Renal cortical epithelial cell (primary cell): ENCODE measurements at places on chromosomes 5 and 9.
A peak's percentile ranks its signal among the peaks of the same experiment; 100 is the strongest.

- DNase-seq: peak; percentile 60
Observed at GRCh38 chr5:74538206-74538661, 102.3 kb downstream of the ENC1 start.

GRCh38 chr5:122435761-122436160, 123.7 kb downstream of the SNCAIP start:
- no peak for DNase-seq

DNA sequence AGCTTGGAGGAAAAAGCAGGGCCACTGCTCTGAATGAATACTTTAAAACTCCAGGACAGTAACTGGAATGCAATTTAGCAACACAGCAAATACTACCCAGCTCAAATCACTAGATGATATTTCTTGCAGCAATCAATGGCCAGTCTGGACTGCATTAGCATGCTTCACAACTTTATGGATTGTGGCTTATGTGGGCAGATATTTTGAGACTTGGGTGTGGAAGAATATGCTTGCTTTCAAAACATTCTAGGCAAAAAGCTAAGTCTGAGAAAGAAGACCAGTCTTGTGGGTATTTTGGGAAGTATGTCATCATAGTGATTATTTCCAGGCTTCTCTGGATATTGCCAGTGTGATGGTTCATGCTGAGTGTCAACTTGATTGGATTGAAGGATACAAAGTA, 3.1 kb downstream of the RANBP3L start:
- DNase-seq: no peak

GRCh38 chr5:52989025-52989780, at the start of gene ITGA2:
Gene ITGA2, plus strand, starts transcription at chr5:52989352. Its CDS starts 117 bp downstream, at chr5:52989469.
- DNase-seq: peak; percentile 43

- DNase-seq: no peak
Observed at GRCh38 chr5:154223320-154223719, 32.8 kb downstream of the GALNT10 start.

DNA sequence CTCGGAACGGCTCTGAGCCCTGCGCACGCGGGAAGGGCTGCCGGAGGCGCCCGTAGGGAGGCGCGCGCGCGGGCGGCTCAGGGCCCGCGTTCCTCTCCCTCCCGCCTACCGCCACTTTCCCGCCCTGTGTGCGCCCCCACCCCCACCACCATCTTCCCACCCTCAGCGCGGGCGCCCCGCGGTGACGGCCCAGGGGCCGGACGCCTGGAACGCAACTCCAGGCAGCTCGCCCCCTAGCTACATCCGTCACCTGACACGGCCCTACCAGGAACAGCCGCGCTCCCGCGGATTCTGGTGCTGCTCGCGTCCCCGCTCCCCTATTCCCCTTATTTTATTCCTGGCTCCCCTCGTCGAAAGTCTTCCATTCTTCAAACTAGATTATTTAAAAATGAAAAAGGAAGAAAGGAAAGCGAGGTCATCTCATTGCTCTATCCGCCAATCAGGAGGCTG, at the start of gene CDKN2B-AS1:
Gene CDKN2B-AS1 (plus strand): TSS at position 236 of the 450 bp plus-strand sequence.
- peak; percentile 40 for DNase-seq

DNA sequence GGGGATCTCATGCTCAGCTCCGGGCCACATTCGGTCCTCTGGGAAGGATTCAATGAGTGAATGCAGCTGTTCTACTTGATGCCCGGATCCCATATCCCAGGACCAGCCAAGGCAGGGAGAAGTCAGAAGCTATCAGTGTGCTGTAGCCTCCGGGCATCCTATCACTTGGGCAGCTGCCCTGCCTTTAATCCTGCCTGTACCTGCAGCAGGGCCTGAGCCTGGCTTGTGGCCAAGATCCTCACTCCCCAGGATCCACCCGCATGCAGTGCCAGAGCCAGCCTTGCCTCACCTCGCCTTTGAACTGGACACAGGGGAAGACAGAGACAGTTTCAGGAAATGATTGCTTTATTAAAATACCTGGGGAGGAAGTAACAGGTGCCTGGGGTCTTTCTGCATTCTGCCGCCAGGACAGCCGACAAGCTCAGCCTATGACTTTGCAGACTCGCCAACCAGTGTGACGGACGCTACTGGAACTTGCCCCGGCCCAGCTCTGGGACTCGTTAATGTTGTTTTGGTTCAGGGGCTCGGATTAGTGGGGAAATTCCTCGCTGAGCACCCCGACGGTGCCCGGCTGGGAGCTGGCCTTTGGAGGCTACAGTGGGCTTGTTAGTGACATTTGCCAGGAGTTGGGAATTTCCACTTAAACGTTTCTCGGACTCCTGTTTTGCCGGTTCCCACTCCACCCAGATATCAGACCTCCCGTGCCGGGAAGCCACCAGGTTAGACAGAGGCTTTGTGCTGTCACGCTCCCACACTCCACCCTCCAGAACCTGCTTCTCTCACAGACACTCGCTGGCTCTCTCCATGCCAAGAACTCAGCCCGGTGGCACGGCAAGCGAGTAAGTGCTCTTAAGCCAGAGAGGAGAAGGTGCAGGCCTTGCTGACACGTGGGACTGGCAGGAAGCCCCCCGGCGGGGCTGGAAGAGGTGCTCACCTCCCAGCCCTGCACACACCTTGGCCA, 721 bp downstream of the PTGES start:
- no peak for DNase-seq

- DNase-seq: peak; percentile 26
Observed at GRCh38 chr5:145637396-145637795, 197.7 kb downstream of the PRELID2 start.

GRCh38 chr9:72360324-72360723, 4.7 kb downstream of the ZFAND5 start:
- DNase-seq: no peak

- no peak for DNase-seq
Observed at GRCh38 chr5:63931836-63932235, 30.4 kb downstream of the HTR1A start.

GRCh38 chr9:94922098-94922607, 195.7 kb downstream of the AOPEP start:
- peak; percentile 99 for DNase-seq

DNA sequence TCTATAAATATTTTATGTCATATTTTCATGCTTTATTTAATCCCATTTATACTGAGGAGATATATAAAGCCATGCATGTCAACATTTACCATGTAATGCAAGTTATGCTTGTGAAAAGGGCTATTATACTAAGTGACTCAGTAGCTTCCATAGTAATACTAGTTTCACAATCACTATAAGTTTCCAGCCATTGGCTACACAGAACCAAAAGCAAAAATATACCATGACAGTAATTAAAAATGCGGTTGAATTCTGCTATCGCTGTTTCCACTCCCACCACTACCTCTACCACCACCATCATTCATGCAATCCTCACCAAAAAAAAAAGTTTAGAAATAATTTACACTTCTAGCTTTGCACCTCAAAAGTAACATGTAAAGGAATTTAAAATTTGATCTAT, 60.2 kb downstream of the MLLT3 start:
- DNase-seq: no peak

DNA sequence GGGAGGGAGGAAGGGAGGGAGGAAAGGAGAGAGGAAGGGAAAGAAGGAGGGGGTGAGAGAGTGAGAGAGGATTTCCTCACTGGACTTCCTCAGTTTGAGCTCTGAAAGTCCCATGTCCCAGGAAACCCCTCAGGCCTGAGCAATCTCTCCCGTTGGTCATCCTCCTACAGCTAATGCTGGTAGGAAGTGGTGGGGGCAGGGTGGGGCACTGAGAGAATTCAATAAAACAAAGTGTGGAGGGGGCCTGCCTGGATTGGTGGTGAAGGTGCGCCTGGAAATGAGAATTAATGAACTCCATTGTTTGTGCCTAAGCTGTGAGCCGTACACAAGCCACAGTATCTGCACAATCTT, 195.0 kb downstream of the RGS3 start:
- no peak for DNase-seq

DNA sequence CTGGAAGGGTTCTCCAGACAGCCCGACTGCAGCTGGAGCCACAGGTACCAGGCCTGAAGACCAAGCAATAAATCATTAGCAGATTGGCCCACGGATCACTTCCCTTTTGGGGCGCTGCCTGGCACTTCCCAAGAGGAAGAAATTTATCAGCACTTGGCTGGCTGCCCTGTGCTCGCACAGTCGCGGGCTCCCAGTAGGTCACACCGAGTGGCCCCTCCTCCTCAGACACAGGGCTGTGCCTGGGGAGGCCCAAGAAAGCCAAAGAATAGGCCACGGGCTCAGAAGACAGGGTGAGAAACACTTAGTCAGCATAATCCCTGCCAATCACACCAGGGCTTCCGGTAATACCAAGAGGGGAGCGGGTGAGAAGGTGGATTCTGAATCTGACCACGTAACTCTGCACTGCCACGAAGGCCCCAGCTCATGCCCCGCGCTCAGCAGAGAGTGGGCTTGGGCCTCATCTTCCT, 115.7 kb upstream of the MSX2 start:
- peak; percentile 88 for DNase-seq

- DNase-seq: peak; percentile 98
Observed at GRCh38 chr5:172133359-172134029, 54.5 kb downstream of the STK10 start.

DNA sequence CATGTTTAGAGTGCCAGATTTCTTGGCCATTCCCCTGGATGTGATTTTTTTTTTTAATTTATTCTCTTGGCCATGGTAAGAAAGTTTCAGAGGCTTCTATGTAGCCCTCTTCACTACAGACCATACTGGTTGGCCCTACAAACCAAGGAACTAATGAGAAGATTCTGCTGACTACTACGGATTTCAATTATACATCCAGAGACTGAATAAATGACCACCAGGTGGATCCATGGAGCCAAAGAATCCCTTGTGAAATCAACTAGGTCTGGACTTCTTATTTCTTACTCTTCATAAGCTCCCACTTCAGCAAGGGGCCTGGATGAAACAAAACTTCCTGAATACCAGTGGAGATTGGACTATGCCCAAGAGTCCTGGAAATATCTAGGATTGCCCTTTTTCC, 27.6 kb downstream of the ZNF622 start:
- DNase-seq: peak; percentile 26

GRCh38 chr5:100775533-100775855, 127.6 kb downstream of the ST8SIA4 start:
- no peak for DNase-seq

DNA sequence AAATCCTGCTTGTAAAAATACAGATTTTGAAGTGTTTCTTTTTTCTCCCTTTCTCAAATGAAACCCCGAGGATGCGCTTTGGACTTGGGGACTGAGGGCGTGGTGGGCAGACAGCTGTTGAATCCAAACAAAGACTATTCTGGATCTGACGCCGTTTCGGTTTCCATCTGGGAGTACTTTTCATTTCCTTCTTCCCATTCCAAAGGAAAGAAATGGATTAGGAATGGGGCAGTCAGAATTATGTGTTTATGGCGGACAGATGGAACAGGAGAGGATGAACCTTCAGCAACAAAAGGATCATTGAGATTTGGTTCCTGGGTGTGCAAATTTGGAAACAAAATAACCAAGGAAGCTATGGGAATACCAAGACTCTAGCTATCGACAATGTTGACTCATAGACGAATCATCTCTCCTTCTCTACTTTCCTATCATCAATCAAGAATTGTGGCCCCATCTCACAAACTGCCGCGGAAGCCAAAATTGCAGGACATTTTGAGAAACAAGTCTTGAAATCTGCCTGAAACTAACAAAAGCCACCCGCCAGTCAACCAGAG, 300.6 kb downstream of the PARP8 start:
- DNase-seq: no peak

DNA sequence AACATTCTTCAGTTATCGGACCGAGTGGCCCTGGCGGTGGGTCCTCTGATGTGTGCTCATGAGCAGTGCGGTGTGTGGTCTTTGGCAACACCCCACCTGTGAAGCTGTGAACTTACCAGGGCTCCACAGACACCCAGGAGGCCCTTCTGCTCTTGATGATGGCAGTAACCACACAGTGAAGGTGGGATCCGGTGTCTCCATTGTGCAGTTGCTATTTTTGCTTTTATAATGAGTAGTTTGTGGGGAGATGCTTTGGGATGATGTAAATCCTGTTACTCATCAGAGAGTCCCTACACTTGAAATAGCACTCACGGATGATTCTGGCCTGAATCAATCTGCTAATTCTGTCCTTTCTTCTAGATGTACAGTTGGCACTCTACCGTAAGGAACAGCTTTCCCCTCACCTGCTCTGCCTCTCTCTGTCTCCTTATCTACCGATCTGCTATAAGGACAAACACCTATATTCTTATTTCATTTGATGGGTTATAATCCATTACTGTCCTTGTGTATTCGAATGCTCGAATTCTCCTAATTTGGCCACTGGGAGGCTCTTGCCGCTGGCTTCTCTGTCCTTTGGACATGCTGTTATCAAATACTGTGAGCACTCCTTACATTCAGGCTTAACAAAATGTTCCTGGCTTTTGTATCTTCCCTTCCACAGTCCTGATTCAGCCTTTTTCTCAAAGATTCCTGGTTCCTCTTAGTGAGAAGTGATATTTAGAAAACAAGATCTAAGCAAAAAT, 20.2 kb downstream of the ATPSCKMT start:
- DNase-seq: no peak

- no peak for DNase-seq
Observed at GRCh38 chr9:70902171-70902570, 219.2 kb downstream of the TRPM3 start.

DNA sequence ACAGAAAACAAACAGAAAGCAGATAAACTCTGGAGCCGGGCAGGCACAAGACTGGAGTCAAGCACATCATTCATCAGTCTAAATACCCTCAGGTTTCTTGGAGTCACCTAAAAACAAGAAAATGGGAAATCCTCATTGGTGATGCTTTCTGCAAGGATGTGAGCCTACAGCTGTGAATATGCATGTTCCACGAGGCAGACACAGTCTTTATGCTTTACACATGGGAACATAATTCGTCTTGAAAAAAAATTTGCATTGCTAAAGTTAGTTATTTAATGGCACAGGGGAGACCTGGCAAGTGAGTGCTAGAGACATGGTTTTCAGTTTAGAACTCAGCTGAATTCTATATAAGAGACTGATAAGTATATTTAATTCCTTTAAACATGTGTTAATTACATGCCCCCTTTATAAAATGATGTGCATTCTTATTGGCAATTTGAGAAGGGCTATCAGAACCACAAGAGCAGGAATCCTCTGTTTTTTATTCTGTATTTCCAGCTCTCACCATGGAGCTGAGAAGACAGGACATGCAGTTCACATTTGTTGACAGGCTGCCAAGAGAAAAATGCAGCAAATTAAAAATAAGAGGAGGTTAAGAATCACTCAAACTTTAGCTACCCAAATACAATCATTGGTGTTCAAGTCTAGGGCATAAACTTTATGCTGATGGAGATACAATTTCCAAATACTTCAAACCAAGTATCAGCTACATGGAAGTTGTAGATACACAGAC, 438.0 kb upstream of the MPDZ start:
- DNase-seq: no peak

DNA sequence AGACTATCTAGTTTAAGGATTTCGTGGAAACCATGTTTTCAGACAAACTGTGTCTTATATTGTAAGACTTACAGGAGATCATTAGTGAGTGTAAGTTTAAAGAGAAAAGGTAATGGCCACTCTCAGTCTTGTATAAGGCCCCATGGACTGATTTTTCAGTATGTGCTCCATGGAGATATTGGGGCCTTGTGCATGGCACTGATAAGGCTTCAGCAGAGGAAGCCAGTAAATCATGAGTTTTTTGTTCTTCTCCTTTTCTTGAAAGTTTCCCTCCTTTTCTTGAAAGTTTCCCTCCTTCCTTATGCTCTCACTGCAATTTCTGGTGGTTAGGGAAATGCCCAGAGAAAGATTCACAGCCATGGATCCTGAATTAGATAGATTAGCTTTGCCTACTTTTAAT, 471.3 kb downstream of the LRRC70 start:
- no peak for DNase-seq
